ENCODE measurements at places on chromosomes 5 and 9. TPM values are rescaled to one million over a fixed set of nuclear protein-coding genes. Genes with fewer than 3 reads are reported as not detected.

Gene GPX3
- 61.8 TPM for polyA plus RNA-seq

GRCh38 chr9:129712634-129713401, 40.0 kb downstream of the PTGES start:
- H3K36me3 ChIP-seq: no peaks in the 10 kb centered on the region
- no peaks in the 10 kb centered on the region for H3K4me1 ChIP-seq
- no peak overlapping the region for H3K4me3 ChIP-seq
- no peaks in the 10 kb centered on the region for H3K27me3 ChIP-seq

GRCh38 chr9:90517103-90517502, 125.5 kb downstream of the DIRAS2 start:
- no peaks in the 10 kb centered on the region for H3K27me3 ChIP-seq
- H3K27ac ChIP-seq: no peak overlapping the region

DNA sequence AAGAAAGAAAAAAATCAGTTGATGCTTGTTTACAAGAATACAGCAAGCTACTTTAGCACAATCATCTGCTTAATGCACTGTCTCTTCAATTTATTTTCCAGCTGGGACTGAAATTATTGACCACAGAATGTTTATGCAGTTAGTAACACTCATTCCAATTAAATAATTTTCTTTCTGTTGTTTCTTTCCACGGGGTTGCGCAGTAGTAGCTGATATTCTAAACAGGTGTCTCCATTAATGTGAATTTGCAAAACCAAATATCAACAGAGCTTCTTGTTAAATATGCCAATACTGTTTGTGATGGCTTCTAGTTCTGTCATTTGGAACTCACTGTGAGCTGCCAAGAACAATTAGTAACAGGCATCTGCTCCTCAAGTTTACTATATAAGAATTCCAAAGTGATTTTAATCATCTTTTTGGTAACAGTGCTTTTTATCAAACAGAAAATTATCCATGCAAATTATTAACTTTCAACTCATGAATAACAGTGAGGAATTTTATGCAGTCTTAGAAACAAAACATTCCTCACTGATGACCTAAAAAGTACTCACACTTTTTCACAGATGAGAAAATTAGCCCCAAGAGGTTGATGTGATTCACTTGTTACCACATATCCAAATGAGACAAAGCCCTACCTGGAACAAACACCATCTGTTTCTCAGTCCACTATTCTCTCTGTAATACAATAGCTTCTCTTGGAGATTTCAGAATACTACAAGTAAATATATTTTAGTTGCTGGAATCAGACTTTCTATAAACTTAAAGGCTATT, 567.6 kb upstream of the RGMB start:
- DNase-seq: no peak
- H3K4me1 ChIP-seq: no peaks in the 10 kb centered on the region
- no peak overlapping the region for H3K27ac ChIP-seq
- no peak overlapping the region for H3K4me3 ChIP-seq

- peak overlapping the region; percentile 64 for H3K4me3 ChIP-seq
- no peaks in the 10 kb centered on the region for H3K4me1 ChIP-seq
- peak overlapping the region; percentile 90 for H3K27ac ChIP-seq
- DNase-seq: no peak
- H3K27me3 ChIP-seq: no peaks in the 10 kb centered on the region
Observed at GRCh38 chr5:56908942-56909293, 478 bp upstream of the SETD9 start.

GRCh38 chr9:125759764-125760129, 12.6 kb downstream of the PBX3 start:
- no peaks in the 10 kb centered on the region for H3K36me3 ChIP-seq
- no peaks in the 10 kb centered on the region for H3K27me3 ChIP-seq
- peak overlapping the region; percentile 39 for H3K4me3 ChIP-seq
- no peak overlapping the region for H3K27ac ChIP-seq
- no peak for DNase-seq

DNA sequence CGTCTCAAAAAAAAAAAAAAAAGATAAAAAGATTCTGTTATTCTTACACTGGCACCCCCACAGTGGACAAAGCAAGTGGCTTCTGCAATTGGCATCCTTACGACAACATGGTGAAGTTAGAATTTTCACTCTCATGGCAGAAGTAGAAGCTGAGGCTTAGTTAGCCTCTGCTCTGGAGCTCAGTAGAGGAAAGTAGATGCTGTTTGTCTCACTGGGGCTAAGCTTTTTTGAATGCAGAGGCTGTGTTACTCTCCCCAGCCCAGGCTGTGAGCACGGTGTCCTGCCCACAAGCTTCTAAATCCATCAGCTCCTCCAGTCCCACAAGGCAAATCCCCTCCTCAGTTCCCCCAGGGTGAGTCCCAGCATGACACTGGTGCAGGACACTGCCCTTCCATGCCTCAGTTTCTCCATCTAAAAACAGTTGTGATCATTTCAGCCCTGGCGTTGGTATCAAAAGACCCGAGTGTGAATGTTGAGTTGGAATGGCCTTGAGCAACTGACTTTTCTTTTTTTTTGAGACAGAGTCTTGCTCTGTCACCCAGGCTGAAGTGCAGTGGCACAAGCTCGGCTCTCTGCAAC, 22.6 kb upstream of the PHF19 start:
- H3K27me3 ChIP-seq: peaks cover 5% of the 10 kb centered on the region
- H3K27ac ChIP-seq: no peak overlapping the region
- no peaks in the 10 kb centered on the region for H3K36me3 ChIP-seq

Gene ADCY2
- 35.8 TPM for polyA plus RNA-seq

Gene DNAI1
- 0.54 TPM for polyA plus RNA-seq

DNA sequence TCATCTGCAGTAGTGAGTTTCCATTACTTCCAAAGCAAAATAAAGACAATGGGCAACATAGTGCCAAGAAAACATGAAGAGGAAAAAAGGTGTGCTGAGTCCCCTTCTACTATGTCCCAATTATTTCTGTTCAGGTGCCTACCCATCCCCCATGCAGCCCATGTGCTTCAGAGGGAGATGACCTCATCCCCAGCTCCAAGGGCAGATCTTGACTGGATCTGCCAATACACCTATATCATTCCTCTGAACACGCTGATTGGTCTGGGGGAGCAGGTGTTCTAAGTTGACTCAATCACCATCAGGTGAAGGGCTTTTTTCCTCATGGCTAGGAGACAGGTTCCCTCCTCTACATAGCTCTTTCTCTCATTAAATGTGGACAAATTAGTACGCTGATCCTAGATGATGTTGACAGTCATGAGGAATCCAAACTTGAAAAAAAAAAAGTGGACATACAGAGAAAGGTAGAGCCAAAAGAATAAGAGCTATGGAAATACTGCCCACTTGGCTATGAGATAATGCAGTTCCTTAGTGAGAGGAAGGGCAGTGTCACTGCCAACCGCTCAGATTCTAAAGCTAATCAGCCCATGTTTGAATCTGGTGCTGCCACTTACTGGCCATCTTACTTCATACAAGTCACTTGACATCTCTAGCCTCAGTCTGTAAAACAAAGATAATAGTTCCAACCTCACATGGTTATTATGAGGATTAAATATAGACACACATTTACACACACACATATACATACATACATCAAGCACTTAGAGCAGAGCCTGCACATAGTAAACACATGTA, 23.1 kb downstream of the PRELID2 start:
- H3K4me3 ChIP-seq: no peak overlapping the region
- no peak for DNase-seq
- no peak overlapping the region for H3K27ac ChIP-seq
- no peaks in the 10 kb centered on the region for H3K27me3 ChIP-seq
- no peaks in the 10 kb centered on the region for H3K4me1 ChIP-seq

DNA sequence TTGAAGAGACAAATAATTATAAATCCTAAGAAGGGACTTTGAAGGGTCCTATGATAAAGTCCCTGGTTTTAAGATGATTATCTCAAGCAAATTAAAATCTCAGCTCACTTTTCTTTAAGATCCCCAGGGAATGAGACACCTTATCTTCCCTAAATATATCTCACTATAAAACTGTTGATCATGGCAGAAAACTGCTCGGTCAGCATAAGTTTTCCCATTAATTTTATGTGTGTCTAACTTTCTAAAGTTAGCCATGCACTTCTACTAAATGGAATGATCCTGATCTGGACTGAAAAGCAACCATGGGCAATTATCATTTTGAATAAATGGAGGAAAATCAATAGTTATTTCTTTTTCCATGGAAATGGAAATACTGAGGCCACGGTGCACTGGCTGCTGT, 314.5 kb downstream of the TRPM3 start:
- H3K27me3 ChIP-seq: no peaks in the 10 kb centered on the region
- H3K4me1 ChIP-seq: no peaks in the 10 kb centered on the region
- no peak overlapping the region for H3K4me3 ChIP-seq
- no peak overlapping the region for H3K27ac ChIP-seq
- DNase-seq: no peak

Gene GGTA1
- polyA plus RNA-seq: not detected

Gene DNAH5
- polyA plus RNA-seq: 0.06 TPM

Gene HACD4
- 0.65 TPM for polyA plus RNA-seq

DNA sequence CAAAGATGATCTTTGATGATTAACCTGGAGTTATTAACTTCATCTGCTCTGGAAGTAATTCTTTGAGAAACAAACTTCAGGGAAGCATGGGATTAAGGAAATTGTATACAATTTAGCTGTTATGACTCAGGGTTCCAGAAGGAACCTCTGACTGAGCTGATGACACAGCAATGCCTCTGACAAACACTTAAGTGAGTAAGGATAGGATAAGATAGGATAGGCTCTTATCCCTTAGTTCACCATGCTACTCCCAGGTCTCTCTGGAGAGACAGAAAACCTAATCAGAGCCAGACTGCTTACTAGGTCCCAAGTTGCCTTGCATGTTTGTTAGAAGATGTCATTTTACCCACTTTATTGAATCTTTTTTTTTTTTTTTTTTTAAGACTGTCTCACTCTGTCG, 12.6 kb upstream of the TMEM38B start:
- no peak overlapping the region for H3K4me3 ChIP-seq
- H3K27me3 ChIP-seq: no peaks in the 10 kb centered on the region
- H3K36me3 ChIP-seq: no peaks in the 10 kb centered on the region

DNA sequence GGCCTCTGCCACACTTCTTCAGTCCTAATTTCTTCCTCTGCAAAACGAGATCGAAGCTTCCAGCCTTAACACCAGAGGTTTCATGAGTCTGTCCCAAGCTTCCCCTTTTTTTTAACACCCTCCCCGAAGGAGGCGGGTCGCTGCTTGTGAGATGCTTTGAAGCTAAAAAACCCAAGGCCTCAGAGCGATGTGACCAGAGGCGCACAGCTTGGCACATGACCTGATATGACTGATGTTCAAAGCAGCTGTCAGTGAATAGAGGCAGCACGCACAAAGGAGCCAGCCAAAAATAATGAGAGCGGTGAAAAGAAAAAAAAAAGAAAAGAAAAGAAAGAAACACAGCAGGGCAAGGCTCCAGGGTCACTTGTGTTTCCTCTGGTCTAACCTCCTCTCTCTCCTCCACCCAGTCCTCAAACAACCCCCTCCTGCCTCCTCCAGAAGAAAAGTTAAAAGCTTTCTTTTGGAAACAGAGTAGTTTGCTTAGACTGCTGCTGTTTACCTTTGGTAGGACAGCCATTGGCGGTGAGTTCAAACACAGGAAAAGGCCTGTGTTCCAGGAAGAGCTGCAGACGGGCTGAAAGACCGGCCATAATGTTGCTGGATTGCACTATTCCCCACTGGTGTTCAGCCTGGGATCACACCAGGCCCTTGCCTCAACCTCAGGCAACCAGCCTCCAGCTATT, 10.9 kb upstream of the ZNF366 start:
- DNase-seq: no peak
- H3K4me1 ChIP-seq: no peaks in the 10 kb centered on the region
- H3K27me3 ChIP-seq: no peaks in the 10 kb centered on the region
- no peak overlapping the region for H3K4me3 ChIP-seq

DNA sequence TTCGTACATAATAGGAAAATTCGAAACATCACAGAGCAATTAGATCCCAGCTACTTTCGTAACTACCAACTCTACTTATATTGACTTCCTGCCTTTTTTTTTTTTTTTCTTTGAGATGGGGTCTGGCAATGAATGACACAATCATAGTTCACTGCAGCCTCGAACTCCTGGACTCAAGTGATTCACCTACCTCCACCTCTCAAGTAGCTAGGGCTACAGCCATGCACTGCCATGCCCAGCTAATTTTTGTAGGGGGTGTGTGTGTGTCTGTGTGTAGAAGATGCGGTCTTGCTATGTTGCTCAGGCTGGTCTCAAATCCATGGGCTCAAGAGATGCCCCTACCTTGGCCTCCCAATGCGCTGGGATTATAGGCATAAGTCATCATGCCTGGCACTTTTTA, 5.8 kb upstream of the PAIP2 start:
- DNase-seq: no peak
- no peak overlapping the region for H3K27ac ChIP-seq
- no peak overlapping the region for H3K4me3 ChIP-seq
- no peaks in the 10 kb centered on the region for H3K27me3 ChIP-seq
- H3K36me3 ChIP-seq: peaks cover 13% of the 10 kb centered on the region
- no peaks in the 10 kb centered on the region for H3K4me1 ChIP-seq

GRCh38 chr5:178483620-178484019, 106.6 kb downstream of the COL23A1 start:
- no peaks in the 10 kb centered on the region for H3K27me3 ChIP-seq
- H3K4me3 ChIP-seq: no peak overlapping the region
- no peak overlapping the region for H3K27ac ChIP-seq
- no peak for DNase-seq

- no peak for DNase-seq
- H3K4me3 ChIP-seq: no peak overlapping the region
- no peaks in the 10 kb centered on the region for H3K36me3 ChIP-seq
- no peaks in the 10 kb centered on the region for H3K4me1 ChIP-seq
- H3K27ac ChIP-seq: no peak overlapping the region
Observed at GRCh38 chr9:15121630-15122029, 185.4 kb downstream of the TTC39B start.

- H3K36me3 ChIP-seq: no peaks in the 10 kb centered on the region
- peaks cover 3% of the 10 kb centered on the region for H3K4me1 ChIP-seq
- H3K27ac ChIP-seq: no peak overlapping the region
- peak; percentile 58 for DNase-seq
Observed at GRCh38 chr9:86614871-86615849, 260.9 kb upstream of the TUT7 start.

DNA sequence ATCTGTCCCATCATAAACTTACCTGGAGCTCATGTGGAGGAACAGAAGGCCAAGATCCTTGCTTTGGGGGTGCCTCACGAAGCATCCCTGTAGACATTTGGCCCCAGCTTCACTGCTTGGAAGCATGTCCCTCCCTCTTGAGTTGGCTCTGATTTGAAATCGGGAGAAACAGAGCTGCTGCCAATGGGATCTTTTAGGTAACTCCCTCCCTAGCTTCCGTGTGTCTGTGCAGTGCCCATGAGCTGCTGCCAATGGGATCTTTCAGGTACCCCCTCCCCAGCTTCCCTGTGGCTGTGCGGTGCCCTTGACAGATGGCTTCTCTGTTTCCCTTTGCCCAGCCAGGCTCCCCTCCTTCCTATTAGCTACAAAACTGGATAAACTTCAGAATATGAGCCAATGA, 178.0 kb downstream of the NR3C1 start:
- no peak overlapping the region for H3K4me3 ChIP-seq
- H3K27me3 ChIP-seq: no peaks in the 10 kb centered on the region
- no peak for DNase-seq
- no peak overlapping the region for H3K27ac ChIP-seq

- H3K36me3 ChIP-seq: no peaks in the 10 kb centered on the region
- no peak overlapping the region for H3K4me3 ChIP-seq
- no peaks in the 10 kb centered on the region for H3K4me1 ChIP-seq
- no peak overlapping the region for H3K27ac ChIP-seq
- no peaks in the 10 kb centered on the region for H3K27me3 ChIP-seq
Observed at GRCh38 chr5:59416451-59416850, 477.1 kb downstream of the PDE4D start.

GRCh38 chr9:127503947-127504886, 52.9 kb downstream of the LRSAM1 start:
- H3K36me3 ChIP-seq: no peaks in the 10 kb centered on the region
- H3K4me1 ChIP-seq: no peaks in the 10 kb centered on the region
- H3K27me3 ChIP-seq: no peaks in the 10 kb centered on the region
- H3K4me3 ChIP-seq: no peak overlapping the region
- DNase-seq: peak; percentile 92

Gene SPAG8
- 0.44 TPM for polyA plus RNA-seq
